ENCODE measurements at places on chromosomes 3 and 15.

DNA sequence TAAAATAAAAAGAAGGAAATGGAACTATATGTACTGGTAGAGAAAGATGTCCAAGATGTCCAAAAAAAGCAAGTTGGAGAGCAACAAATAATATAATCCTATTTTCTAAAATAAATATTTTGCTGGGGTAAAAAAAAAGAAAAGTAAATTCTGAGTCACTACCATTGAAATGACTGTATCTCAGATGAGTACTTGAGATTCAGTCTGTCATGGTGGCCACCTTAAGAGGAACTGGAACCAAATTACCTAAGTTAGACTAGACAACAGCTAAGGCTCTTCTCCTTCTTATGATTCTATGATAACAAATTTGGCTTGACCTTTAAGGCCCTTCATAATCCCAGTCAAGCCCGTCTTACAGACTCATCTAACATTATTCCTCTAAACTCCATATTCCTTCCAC is 270.6 kb upstream of the HES1 start:
- H3K36me3 ChIP-seq = no peaks in the 10 kb centered on the region
- H3K4me3 ChIP-seq = no peak overlapping the region
- no peak overlapping the region for H3K27ac ChIP-seq
- no peaks in the 10 kb centered on the region for H3K4me1 ChIP-seq

DNA sequence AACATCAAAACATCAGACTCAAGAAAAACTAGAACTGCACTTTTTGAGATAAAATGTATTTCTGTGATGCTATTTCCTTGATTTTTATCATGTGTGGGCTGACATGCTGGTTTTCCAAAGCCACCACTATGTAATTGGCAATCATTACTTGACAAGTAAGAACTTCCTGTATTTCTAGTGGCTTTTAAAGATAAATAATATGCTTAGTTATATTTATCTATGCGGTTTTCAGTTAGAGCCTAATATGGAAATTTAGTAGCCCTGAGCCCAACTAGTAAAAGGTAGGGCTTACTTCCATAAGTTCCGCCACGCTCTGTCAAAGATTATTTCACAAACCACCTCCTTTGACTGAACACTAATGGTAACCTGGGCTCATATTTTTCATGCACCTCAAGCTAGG is 91.6 kb downstream of the PPARG start:
- H3K27ac ChIP-seq = no peak overlapping the region
- H3K27me3 ChIP-seq = no peaks in the 10 kb centered on the region
- H3K4me3 ChIP-seq = no peak overlapping the region
- DNase-seq = no peak

DNA sequence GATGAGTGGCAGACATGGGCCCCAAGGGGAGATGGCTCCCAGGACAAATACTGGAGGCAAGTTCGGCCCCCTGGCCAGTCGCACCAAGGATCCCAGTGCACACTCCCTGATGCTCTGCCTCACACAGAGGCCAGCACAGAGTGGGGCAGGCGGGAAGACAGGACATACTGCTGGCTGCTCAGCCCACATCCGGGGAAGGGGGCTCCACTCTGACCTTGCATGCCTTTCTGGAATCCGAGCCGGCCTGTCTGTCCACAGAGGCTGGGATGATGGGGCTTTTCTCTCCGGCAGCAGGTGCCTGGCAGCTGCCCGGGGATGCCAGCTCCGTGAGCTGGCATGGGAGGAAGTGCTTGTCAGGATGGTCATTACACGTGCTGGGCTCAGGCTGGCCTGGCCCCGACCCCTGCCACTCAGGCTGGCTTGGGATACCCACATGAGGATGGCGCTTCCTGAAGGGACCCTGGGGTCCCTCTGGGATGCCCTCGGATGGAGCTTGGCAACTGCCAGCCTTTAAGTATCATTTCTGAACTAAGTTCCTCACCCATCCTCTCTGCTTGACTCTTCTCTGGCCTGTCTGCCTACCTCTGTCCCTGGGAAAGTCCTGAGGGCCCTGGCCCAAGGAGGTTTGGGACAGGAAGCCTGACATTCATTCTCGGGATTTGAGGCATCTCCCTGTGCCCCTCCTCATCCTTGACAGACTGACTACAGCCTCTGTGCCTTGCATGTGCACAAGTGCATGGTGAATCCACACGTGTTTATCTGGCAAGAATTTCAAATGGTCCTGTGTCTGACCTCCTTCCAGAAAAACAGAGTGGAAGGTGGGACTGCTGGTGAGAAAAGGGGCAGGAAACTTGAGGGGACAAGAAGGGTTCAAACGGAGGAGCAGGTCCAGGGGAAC is 46.5 kb downstream of the EXOG start:
- DNase-seq = no peak
- H3K36me3 ChIP-seq = no peaks in the 10 kb centered on the region
- H3K27ac ChIP-seq = no peak overlapping the region
- H3K27me3 ChIP-seq = no peaks in the 10 kb centered on the region
- no peak overlapping the region for H3K4me3 ChIP-seq

- DNase-seq = no peak
- H3K27ac ChIP-seq = no peak overlapping the region
- no peaks in the 10 kb centered on the region for H3K4me1 ChIP-seq
- no peak overlapping the region for H3K4me3 ChIP-seq
Measured at GRCh38 chr3:113535898-113536297, 3.5 kb downstream of the SIDT1 start.
